AG04450 (cell line): ENCODE measurements at places on chromosomes 16 and 17. TPM values are rescaled to one million over a fixed set of nuclear protein-coding genes. Genes with fewer than 3 reads are reported as not detected.

- no peak for DNase-seq
These were observed 4.6 kb downstream of the ACE start for GRCh38 chr17:63481488-63481870.

DNA sequence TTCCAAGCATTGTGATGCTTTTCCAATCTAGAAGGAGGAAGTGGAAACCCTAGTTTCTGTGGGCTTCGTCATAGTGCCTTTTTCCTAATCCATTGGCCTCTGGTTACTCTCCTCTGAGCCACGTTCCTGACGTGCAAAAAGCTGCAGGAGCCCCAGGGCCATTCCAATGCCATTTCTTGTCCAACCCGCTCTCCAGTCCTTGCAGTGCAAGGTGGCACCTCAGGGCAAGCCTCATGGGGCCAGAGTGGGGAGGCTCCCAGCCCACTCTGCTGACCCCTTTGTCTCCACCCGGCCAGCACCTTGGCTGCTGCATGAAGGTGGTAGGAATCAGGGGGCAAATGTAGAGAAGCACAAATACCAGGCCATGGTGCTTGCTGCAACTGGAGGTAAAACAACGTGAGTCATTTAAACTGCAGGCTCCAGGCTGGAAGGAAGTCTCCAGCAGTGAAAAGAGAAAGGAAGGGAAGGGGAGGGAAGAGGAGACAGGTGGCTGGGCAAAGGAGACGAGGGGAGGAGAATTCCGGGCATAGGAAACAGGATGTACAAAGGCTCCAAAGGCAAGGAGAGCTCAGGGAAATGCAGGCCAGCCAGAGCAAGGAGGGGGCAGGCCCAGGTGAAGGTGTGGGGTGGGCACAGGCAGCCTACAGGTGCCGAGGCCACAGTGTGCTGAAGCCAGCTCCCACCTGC, 168.2 kb upstream of the TNRC6C start:
- no peak for DNase-seq

GRCh38 chr17:71830866-71831265, 290.0 kb upstream of the SOX9 start:
- no peak for DNase-seq

Gene ADAD2
- polyA plus RNA-seq: not detected in 2 replicates

Gene PFN1
- 1,141 and 1,329 TPM in 2 replicates for polyA plus RNA-seq

DNA sequence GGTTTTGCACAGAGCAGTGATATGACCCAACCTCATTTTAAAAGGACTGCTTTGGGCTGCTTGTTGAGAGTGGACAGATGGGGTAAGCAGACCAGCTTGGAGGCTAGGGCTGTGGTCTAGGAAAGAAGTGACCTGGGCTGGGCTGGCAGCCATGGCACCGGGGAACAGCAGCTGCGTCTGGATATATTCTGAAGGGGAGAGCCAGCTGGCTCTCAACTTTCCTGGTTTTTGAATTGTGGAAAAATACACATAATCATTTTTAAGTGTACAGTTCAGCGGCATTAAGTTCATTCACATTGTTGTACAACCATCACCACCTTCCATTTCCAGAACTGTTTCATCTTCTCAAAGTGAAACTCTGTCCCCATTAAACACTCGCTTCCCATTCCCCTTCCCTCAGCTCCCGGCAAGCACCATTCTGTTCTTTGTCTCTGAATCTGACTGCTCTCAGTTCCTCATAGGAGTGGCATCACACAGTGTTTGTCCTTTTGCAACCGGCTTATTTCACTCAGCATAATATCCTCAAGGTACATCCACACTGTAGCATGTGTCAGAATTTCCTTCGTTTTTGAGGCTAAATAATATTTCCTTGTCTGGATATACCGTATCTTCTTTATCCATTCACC, 113.2 kb downstream of the SPECC1 start:
- no peak for DNase-seq

GRCh38 chr17:51434434-51435170, 174.3 kb downstream of the UTP18 start:
- DNase-seq: no peak

DNA sequence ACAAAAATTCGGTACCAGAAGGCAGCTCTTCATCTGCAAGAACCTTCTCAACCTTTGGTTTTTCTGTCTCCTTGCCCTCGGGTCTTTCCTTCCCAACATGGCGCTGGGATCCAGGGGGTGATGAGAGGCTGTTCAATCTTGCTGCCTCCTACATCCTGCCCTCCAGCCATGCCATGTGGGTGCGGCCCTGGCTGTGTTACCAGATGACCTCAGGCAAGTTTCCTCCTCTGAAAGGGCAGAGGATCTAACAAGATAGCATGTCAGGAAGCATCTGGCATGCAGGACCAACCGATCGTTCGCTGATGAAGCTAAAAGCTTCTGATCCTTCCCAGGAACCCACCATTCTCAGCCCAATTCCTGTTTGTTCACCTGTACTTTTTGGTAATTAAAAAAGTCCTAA, 36.8 kb upstream of the BCAR1 start:
- no peak for DNase-seq

DNA sequence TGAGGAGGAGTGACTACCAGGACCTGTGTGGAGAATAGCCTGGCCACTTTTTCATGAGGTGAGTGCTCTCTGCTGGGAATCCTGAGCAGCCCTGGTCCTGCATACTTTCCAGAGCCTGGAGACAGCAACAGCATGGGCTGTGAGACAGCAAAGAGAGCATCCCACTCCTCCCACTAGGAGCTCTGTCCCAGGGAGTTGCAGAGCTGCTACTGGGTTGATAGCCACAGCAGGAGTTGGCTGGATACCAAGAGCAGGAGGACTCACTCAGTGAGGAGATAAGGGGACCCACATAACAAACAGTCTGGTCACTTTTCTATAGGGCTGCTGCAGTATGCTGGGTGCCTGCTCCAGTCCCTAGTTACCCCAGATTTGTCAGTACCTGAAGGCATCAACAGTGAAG, 439.3 kb upstream of the CDH8 start:
- DNase-seq: no peak

DNA sequence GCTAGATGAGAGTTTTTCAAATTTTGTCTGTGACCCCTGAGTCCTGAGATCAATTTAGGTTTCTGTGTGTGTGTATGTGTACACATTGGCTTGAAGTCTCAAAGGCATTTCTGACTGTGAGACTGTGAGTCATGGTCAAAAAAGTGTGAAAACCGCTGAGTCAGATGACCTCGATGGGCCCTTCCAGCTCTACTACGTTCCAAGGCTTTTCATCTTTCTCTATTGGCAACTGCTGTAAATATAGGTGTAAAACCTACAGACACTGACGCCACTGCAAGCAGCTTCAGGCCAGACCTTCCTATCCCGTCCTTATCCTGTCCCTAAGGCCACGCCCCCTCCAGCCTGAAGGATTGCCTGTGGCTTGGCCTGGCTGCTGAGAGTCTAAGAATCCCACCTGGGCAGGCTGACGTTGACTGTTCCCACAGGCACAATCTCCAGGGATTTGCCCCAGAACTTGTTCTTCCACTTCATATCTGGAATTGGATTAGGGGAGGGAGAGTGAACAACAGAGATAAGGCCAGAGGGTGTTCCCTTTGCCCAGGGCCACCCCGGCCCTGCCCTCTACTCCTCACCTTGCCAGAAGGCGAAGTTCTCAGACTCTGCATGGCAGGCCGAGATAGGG, 11.3 kb downstream of the OSBPL7 start:
- DNase-seq: peak; percentile 36

DNA sequence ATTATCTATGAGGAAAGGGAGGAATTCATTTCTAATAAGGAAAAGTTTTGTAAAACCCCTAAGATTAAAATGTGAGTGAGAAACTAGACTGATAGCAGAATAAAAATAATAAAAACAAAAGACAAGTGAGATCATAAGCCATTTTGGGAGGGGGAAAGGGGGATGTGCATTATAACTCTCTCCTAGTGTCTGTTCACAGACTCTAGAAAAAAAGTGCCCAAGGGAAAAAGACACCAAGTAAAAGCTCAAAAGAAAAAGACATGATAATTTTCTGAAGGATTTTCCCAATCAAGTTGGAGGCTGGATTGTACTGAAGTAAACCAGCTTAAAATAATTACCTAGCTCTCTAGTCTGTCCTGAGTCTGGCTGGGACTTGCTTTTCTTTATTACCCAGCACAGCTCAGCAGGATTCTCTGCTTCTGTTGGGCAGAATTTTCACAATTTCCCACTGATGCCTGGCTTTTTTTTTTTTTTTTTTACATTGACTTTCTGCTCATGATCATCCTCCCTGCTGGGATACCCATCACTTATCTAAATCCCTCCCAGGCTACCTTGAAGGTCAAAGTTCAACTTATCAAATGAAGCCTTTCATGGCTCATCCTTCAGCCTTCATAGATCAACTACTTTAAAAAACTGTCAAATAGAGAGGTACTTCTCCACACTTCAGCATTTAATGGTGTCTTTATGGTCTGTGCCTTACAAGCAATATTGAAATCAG, 124.2 kb upstream of the KCNJ16 start:
- no peak for DNase-seq

DNA sequence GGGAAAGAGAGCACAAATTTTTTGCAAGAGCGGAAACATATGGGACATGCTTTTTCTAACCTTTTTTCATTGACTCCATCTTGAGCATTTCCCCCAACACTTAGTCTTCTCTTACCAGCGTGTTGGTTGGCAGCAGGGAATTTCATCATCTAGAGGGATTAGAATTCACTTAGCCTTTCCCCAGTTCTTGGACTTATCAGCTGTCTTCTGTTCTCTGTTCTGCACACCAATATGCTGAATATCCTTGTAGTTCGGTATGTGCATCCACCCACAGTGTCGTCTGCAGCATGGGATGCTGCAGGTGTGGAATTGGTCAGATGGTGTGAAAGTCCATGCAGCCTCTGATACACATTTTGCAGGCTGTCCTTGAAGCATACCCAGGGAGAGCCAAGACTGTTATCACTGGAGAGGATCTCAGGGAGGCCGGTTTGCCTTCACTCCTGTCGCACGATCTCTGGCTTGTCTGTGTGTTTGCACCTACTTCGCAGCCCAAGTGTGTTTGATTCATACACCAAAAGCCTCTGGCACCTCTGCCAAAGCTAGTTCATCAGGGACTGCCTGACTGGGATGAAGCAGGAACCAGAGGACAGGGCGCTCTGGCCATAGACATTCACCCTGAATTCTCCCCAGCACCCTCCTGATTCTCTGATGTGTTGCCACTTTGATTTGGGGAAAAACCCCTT, 93.3 kb downstream of the SOCS1 start:
- DNase-seq: no peak

Gene KRT28
- polyA plus RNA-seq: not detected in 2 replicates

Gene ABCA8
- 9.7 and 13.8 TPM in 2 replicates for polyA plus RNA-seq

- DNase-seq: no peak
These were observed 3.6 kb downstream of the MIEF2 start for GRCh38 chr17:18263885-18264682.

Gene SBK1
- 0.01 and 0.02 TPM in 2 replicates for polyA plus RNA-seq

DNA sequence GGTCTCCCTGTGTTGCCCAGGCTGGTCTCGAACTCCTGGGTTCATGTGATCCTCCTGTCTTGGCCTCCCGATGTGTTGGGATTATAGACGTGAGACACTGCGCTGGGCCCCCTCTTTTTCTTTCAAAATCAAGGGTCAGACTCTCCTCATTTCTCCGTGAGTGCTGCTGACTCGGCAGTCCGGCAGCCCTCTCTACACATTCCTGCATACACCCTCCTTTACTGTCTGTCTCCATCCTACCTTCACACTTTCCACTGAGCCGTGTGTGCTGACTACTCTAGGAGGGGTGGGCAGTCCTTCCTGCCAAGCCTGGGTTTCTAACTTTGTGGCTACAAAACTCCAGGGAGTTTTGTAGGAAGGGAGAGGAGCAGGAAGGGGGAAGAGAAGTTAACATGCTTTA, 195.2 kb downstream of the PARN start:
- no peak for DNase-seq
